ENCODE measurements at places on chromosomes 4 and X.

DNA sequence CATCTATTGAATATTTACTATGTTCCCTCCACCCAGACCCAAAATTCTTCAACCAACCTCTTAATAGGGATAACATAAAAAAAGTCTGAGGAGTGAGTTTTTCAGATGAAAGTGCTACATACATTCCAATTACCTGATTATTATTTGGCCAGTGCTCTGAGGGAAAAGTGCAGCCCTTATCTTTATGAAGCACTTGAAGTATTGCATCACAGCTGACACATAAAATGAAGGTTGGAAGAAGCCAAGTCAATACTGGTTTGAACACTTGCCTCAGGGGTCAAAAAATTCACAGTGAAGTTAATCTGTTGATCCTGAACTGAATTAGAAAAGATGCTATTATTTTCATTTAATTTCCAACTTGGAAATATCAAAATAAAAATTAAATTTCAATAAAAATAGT, 498.9 kb downstream of the INPP4B start:
- DNase-seq: no peak

DNA sequence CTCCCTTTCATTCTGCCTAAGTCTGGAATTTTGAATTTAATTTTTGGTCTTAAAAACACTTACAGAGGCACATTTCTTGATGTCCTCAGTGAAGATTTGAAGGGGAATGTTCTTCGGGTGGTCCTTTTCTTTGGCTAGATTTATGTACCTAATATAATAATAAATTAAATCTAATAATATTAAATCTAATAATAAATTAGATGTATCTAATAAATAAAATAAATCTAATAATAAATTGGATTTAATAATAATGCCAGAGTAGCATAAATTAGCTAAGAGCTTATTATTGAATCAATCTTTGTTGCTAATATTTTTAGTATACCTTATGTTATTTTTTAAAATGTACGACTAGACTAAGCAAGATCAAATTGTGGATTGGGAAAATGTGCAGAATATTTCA, 39.8 kb downstream of the MAD2L1 start:
- DNase-seq: no peak

DNA sequence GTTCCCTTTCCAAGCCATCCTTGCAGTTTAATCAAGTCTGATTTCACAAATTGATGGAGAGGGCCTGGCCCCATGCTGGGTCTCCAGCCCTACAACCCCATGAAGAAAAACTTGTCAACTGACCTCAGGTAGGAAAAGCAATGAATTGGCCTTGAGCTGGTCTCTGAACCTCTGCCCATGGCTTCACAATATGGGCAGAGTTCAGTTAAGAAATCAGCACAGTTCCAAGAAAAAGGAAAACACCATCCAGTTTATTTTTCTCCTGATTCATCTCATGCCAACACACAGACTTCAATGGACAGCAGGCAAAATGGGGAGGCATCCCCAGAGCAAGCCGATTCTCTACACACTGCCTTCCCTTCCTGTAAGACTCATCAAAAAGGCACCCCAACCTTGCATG, 3.3 kb downstream of the RIPPLY1 start:
- no peak for DNase-seq

DNA sequence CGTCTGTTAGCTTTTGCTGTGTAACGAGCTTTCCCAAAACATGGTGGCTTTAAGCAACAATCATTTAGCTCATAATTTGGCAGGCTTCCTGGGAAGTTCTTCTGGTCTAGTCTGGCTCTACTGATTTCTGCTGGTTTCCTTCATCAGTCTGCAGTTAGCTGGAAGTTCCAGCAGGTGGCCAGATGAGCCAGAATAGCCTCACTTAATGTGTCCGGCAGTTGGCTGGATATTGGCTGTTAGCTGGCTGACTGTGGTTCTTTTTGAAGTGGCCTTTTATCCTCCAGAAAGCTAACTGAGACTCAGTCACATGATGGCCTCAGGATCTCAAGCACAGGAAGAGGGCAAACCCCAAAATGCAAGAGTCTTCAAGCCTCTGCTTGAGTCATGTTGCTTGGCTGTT, 34.9 kb downstream of the FTHL17 start:
- no peak for DNase-seq

GRCh38 chr4:72531322-72531721, 37.7 kb downstream of the ADAMTS3 start:
- DNase-seq: no peak

DNA sequence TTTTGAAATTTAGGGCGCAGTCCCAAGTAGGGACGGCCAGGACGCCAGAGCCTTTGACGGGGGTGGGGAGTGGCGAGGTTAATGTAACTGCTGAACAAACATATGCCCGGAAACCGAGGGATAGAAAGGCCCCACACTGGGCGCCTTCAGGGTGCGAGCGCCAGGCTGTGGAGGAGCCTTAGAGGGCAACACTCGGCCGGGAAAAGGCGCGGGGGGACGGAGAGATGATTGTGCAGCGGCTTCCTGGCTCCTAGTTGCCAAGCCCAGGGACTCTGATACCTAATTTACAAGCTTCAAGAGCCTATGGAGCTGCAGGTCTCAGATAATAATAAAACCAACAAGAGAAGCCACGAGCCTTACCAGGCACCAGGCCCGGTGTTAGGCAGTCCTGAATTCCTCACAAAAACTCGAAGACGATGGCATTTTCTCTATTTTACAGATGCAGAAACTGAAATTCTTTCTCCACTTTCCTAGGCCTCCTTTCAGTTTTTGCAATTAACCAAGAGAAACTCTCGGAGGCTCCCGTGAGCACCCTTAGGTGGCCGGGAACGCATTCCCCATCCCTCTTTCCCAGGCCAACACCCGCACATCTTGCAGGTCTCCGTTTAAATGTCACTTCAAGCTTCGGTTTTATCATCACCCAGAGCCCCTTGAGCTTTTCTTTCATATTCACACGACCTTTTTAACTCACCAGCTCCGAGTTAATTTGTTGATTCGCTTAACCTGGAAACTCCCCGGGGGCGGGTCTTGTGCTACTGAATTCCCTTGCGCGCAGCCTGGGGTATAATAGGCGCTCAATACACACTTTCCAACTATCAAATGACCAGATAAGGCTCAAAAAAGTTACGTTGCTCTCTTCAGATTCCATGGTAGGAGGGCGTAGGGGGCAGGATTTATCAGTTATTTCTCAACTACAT, 6.4 kb upstream of the GSX2 start:
- DNase-seq: no peak

DNA sequence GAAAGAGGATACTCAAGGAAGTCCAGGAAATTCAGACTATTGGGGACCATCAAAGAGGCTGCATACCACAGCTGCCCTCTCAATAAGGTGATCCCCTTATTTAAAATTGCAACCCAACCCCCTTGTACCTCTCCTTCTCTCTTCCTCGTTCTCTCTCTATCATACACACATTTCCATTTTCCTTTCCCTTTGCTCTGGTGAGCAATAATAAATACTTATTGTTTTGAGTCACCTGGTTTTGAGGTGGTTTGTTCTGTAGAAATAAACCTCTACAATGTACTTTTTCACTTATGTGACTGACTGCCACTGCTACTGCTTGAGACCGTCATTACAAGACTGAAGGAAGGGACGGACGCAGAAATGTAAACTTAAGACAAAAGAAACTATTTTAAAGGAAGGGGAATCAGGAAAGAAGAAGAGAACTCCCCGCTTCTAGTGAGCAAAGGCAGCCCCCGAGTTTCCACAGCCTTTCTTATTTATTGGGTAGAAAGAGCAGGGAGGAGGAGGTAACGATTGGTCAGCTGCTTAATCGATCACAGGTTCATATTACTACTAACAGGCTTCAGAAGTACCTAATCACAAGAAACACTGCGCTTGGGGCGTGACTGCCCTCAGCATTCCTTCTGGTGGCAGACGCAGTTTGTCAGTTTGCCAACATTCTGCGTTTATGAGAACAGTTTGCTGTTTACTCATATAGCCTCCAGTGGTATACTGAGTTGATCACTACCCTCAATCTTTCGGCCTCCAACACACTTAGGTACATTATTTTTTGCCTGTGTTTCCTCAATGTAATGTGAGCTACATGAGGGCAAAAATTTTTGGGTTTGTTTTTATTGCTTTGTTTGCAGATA, 16.9 kb upstream of the TMEM165 start:
- no peak for DNase-seq

All from activated CD8-positive, alpha-beta memory T cell treated with anti-CD3 and anti-CD28 coated beads for 1 hour (primary cell).